ENCODE measurements at places on chromosomes 16 and 17.

DNA sequence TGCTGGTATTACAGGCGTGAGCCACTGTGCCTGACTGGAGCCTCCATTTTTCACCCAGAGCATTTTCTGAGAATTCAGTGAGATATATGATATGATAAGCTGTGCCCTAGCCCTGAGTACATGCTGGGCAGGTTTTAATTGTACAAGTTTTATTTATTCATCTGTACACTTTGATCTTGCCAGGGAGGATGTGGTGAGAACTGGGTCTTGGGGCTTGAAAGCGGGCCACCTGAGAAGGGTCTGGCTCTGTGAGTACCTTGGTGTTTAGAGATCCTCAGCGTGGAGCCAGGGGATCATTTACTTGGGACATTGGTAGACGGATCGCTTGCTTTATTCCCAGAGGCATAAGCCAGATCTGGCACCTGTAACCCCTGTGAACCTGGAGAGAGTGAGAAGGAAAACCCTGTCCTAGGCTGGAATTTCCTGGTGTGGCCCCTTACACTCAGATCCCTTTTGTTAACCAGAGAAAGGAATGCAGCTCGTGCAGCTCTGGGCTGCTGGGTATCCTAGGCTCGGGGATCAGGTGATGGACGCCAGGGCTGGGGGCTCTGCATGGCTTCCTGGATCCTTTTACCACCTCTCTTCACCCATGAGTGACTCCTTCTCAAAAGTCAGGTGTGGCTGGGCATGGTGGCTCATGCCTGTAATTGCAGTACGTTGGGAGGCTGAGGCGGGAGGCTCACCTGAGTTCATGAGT is 91.9 kb downstream of the ABCC1 start:
- no peak for DNase-seq

DNA sequence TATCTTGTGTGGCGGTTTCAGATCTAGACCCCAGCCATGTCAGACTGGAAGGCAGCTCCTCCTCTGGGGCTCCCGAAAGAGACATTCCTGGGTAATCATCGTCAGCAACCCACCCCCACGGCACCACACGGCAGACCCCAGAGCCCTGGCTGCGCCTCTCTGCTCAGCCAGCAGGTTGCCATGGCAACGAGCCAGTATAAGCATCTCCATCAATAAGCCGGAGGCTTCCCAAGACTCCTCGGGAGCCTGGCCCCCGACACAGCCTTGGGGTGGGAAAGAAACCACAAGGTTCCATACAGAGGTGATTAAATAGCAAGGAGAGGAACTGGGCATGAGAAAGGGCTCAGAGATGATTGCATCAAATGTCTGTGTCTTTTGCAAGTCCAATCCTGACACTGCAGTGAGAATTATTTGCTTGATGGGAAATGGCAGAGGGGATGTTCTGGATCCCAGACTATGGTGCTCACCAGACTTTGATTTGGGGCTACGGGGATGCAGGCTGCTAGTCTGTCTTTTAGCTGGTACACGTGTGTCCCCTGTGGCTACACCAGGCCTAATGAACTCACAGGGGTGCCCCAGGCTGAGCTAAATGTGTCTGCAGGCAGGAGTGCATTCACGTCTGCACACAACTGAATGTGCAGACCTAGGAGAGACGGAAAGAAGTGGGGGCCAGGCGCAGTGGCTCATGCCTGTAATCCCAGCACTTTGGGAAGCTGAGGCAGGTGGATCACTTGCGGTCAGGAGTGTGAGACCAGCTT is 320.5 kb upstream of the TNRC6C start:
- DNase-seq = no peak

- DNase-seq = no peak
Observed at GRCh38 chr17:42285346-42286050, 2.8 kb upstream of the STAT5A start.

DNA sequence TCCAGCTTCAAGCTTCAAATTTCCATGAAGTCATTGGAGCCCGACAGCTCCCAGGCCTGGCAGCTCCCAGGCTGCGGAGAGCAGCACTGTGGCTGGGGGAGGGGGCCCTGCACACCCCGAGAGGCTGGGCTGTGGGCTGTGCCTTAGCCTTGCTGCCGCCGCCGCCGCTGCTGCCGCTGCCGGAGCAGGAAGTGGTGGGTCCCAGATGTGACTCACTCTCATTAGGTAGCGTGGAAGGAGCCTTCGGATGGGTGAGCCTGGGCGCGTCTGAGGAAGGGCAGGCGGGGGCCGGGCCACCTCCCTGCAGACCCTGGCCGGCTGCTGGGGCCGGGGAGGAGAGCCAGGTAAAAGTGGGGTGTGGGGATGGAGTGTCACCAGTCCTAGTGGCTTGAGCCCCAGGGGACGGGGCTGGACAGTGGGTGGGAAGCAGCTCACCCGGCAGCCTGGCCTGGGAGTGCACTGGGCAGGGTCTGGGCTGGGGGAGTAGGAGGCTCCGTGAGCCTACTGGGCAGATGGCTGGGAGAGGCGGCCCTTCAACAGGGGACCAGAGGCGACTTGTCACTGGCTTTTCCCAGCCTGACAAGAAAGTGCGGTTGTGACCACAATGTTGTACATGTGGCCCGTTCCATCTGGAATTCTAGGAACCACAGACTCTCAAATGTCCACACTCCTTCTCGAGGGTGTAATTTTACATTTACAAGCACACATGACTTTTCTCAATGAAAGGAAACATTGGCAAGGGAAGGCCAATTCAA is at the start of gene ADCY7:
Gene ADCY7 (plus strand): TSS at position 215 of the 755 bp plus-strand sequence. CDS start 21,629 bp downstream, outside the sequence.
- DNase-seq = peak; percentile 79

GRCh38 chr17:1031711-1032110 is 34.8 kb downstream of the TIMM22 start:
- no peak for DNase-seq

DNA sequence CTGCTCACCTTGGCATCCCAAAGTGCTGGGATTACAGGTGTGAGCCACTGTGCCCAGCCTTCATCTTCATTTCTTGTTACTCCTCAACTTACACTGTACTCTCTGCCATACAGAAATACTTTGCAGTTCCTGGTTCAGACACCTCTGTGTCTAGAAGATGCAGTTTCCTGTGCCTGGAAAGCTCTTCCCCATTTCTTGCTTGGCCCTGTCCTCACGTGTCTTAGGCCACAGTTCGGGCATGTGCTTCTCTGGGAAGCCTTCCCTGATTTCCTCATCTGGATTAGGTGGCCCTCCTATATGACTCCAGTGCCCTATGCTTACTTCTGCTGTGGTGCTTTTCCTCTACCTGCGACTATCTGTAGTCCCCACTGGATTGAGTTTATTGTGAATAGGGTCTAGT is 26.5 kb upstream of the CDR2 start:
- DNase-seq = no peak

GRCh38 chr16:50802000-50802399 is 60.1 kb downstream of the CYLD start:
- DNase-seq = no peak

- DNase-seq = peak; percentile 46
Observed at GRCh38 chr16:30527635-30528178, 1.3 kb upstream of the ZNF768 start.

GRCh38 chr16:87702325-87702811 is 63.4 kb downstream of the KLHDC4 start:
- peak; percentile 40 for DNase-seq

GRCh38 chr17:79152110-79152509 is 77.5 kb downstream of the ENGASE start:
- DNase-seq = no peak

DNA sequence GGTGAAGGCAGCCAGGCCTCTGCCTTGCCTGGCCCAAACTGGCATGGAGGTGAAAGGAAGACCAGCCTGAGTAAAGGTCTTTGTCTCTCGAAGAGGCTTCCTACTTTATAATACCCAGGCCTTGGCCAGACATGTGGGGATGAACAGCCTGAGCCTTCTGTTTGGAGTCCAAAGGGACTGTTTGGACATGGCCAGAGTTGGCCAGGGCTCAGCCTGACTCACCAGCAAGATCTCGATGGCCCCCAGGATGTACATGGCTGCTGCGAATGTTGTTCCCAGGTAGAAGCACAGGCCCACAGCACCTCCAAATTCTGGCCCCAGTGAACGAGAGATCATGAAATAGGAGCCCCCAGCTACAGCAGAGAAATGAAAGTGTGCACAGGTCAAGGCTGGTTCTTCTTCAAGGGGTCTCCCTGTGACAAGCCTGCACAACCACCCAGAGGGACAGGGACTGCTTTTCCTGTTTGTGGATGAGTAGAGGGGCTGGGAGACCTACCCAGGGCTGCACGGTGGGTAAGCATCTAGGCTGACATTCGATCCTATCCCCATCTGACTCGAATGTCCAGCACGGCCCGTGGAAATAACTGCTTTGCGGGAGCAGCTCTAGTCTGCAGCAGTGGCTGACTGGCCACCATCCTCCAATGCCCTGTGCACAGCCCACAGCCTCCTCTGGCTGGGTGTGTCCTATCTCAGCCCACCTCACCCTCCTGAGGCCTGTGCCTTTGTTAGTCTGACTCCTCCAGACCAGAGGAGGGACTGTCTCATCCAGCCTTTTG is 10.7 kb upstream of the LCAT start:
- DNase-seq = no peak

GRCh38 chr17:10683853-10684252 is 13.5 kb downstream of the SCO1 start:
- DNase-seq = no peak

DNA sequence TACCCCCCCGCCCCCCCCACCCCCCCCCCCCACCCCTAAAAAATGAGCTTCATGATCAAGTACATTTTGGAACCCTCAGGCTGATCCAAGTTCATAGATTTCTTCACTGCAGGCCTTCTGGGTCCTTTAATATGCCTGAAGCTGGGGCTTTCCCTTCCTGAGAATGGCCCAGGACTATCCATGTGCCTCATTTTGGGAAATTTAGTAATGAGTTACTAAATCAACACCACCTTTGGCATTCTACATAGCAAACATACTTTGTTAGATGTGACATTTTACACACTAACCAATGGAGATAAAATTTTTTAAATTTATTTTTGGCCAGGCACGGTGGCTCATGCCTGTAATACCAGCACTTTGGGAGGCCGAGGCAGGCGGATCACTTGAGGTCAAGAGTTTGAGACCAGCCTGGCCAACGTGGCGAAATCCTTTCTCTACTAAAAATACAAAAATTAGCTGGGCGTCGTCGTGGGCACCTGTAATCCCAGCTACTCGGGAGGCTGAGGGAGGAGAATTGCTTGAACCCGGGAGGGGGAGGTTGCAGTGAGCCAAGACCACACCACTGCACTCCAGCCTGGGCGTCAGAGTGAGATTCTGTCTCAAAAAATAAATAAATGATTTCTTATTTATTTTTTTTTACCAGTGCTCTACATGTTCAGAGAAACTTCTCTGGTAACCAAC is 14.0 kb downstream of the HERPUD1 start:
- DNase-seq = no peak

DNA sequence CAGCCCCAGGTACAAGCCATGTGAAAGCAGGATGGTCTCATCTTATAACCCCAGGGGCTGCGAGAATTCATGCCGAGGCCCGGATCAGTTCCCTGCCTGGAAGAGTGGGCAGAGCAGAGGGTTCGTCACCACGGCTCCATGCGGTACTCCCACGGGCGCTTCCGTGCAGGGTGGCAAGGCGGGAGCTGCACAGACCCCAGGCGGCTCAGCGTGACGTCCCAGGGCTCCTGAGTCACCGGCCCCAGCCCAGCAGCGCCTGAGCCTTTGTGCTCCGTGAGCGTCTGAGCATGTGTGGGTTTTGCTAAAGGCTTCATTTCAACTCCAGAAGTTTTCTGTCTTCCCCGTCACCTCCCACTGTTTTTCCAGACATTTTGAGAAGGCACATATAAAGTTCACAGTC is 71.2 kb upstream of the CHMP6 start:
- DNase-seq = no peak

DNA sequence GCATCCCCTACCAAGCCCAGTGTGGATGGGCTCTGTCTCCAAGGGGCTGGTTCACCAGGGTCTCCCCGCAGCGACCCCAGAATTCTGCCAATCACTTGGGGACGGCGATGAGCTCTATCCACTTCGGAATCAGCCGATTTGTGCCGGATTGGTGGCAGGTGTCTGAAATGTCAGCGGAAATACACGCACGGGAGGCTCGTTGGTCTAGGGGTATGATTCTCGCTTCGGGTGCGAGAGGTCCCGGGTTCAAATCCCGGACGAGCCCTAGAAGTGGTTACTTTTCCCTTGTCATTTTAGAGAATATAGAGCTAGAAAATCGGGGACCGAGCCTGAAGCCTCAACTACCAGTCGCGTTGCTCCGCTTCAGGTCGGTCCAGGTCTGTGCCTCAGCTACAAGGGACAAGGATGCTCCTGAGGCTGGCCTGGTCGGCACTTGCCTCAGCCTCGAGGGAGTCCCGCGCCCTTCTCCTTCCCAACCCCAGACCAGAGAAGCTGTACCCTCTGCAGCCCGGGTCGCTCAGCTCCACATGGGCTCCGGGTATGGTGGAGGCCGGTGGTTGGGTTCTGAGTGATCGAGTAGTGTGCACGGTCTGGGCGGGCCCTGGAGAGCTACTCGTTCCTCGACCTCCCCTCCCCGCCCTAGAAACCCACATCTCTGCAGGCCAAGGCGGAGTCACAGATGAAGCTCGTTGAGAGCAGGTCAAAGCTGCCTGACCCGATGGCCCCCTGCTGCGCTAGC is 16.0 kb upstream of the OR1F1 start:
- peak; percentile 27 for DNase-seq

GRCh38 chr17:17741349-17742023 is 60.2 kb downstream of the RAI1 start:
- DNase-seq = no peak

- no peak for DNase-seq
Observed at GRCh38 chr17:76917829-76918228, 49.6 kb downstream of the MGAT5B start.

DNA sequence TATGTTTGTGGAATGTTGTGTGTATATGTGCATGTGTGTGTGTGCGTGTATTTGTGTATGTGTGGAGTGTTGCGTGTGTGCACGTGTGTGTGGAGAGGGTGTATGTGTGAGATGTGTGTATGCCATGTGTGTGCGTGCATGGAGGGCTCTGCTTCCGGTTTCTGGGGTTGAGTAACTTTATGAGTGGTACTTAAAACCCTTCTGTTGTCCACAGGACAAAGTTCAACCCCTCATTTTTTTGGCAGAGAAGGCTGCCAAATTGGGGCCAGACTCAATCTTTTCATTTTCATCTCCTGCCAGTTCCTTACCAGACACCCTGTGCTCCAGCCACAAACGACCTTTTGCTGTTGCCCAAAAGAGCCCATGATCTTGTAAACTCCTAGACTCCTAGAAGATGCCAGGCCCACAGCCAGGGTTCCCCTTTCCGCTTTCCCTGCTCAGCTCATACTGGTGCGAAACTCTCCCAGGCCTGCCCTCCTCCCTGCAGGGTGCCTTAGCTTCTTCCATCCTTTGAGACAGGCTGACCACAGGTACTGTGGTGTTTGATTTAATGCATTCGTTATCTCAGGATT is 100.2 kb downstream of the CMIP start:
- no peak for DNase-seq

DNA sequence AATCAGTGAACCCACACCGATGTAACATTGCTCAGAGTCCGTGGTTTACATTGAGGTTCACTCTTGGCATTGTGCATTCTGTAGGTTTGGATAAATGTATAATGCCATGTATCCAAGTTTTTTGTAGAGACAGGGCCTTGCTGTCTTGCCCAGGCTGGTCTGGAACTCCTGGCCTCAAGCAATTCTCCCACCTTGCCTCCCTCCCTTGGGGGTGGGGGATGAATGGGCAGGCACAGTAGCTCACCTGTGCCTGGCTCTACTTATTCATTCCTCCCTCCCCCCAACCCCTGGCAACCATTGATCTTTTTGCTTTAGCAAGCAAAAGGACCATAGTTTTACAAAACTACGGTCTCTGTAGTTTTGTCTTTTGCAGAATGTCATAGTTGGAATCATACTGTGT is 181.4 kb downstream of the SPECC1 start:
- no peak for DNase-seq

GRCh38 chr17:48021934-48022333 is 15.7 kb downstream of the COPZ2 start:
- no peak for DNase-seq

GRCh38 chr16:48105456-48105855 is 50.3 kb downstream of the ABCC12 start:
- DNase-seq = no peak

Measured in CD4-positive, alpha-beta T cell treated with Interferon gamma for 1 hour (primary cell).